ENCODE measurements at places on chromosomes 4 and X.

DNA sequence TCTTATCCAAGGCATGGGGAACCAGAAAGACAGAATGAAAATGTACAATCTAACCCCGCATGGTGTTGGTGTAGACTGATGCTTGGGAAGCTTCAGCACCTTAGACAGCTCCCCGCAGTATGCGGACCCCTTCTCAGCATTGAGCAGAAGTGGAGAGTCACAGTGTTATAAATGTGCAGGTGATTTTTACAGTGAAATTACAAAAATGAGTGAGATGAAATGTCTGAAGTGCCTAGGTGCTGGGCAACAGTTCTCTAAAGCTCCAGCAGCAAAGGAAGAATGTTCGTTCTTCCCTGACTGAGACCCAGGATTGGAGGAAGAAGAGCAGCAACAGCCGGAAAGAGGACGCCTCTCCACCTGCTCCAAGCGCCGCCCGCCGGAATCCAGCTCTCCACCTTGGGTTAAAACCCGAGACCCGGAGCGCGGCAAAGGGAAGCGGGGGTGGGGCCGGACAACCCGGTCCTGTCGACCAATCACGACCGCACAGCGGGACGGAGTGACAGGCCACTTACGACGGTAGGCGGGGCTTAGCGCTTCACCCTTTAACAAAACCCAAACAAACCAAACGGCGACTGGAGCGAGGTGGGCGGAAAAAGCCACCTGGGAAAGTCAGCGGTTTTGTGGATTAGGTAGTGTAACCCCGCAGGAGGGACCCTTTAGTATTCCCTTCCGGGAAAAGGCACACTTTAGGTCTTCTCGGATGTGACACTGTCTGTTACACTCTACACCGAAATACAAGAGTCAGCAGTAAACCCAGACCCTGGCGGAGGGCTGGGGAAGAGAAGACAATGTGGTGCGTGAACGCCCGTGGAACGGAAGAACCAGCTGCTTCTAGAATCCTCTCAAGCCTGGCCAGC lies at the start of gene GLRA3:
GLRA3 (minus strand) TSS at position 403 of the 857 bp plus-strand sequence. CDS start 436 bp downstream, outside the sequence.
- no peak for DNase-seq

GRCh38 chr4:99848591-99849001 lies 32.0 kb downstream of the DAPP1 start:
- DNase-seq: no peak

GRCh38 chrX:105297041-105297440 lies 76.5 kb upstream of the TEX13A start:
- DNase-seq: no peak

DNA sequence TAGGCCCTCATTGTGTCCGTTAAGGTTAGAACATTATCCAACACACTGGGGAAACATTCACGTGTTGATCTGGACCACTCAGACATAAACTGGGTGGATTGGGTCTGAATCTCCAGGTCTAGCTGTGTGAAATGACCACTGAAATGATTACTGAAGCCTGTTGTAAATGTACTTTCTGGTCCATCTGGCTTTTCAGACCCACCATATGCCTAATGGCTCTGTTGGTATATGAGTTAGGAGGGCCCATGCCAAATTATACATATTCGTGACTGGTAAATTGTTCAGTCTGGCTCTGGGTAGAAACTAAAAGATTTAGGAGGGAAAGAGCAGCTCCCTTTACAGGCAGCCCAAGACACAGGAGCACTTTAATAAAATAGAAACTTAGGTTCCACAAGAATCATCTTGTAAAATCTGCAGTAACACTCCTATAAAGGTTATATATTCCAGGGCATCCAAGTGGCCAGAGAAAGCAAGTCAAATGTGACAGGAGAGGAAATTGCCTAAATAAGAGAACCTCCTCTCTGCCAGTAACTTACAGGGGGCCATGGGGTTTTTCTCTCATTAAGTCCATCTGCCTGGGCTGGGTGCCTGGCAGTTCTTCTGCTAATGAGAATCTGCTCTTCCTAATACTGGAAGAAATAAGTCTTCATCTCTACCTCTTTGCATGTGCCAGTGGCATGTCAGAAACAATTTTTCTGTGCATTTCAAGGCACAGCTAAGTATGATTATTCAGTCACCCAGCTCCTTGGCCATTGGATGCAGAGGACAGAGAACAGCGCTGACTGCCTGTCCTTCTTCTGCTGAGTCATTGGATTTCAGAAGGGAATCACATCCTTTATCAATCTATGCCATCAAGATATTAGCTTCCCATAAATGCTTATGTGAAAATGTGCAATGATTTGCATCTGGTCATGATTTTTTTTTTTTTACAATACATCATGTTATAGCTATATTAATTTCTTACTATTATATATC lies 112.6 kb downstream of the GLRA2 start:
- no peak for DNase-seq

DNA sequence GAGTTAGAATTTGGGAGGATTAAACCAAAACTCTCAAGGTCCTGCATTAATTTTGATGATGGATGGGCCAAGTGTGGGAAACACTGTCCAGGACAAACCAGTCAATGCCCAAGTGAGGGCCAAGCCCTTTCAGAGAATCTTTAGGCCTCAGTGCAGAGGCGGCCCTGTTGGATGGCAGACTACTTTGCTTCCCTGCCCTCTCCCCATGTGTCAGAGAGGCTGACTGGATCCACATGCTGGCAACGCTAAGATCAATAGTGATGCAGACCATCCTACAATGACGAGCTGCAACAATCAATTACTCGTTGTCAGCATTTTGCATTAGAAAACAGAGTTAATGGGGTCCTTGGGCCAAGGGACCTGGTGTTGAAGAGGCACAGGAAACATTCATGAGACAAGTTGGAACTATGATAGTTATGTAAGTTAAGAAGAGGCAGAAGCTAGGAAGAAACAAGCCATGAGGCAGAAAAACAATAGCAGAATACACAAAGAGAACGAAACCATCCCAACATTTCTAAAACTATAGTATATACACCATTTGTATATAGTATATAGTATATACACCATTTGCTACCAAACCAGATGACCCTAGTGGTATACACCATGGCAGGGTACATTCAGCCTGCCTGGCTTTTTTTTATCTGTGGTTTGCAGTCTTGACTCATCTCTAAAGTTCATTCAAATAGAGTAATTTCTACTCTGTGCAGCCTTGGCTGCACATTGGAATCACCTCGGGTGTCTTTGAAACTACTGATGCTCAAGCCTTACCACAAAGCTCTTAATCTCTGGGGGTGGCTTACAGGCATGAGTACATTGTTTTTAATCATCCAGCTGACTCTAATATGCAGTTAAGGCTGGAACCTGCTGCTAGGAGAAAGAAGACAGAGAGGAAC lies 147.7 kb upstream of the GYPA start:
- DNase-seq: no peak

All from activated T-cell treated with anti-CD3 and anti-CD28 coated beads for 4 hours (primary cell).